ENCODE measurements at places on chromosomes 3 and 15.

DNA sequence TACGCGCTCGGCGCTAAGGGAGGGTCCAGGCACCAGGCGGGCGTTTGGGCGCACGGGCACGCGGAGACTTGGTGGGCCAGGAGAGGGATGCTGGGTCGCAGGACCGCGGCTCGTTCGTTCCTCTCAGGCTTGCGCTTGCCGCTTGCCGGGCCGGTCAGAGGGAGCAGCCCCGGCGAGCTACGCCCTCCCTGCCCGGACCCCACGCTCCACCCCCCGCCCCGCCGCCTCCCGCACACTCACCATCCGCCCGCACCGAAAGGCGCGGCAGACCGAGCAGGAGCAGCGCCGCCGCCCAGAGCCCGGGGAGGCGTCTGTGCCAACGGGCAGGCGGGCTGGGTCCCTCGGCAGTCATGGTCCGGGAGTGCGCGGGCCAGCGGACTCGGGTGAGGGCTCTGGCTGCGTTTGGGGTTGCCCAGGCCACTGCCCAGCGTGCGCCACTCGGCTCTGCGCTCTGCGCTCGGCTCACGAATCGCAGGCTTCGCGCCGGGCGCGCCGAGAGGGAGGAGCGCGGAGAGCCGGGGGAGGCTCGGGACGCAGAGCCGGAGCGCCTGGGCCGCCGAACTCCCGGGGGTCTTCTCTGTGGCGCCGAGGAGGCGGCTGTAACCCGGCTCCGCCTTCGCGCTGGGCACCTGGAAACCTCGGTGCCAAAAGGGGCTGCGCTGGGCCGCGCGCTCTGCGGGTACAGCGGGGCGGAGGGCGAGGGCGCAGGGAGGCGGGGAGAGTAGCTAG lies at the start of gene SUSD5:
Gene SUSD5, minus strand, starts transcription at position 365 of the 729 bp plus-strand sequence. Its CDS starts 13 bp downstream, at position 352.
- no peak for DNase-seq

DNA sequence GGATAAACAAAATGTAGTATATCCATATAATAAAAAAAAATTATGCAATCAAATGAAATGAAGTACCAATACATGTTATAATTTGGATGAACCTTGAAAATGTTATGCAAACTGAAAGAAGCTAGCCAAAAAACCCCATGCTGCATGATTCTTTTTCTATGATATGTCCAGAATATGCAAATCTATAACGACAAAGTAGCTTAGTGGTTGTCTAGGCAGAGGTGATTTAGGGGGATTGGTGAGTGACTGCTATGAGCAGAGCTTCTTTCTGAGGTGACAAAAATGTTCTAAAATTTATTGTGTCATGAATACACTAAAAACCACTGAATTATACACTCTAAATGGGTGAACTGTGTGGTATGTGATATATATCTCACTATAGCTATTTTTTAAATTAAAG lies 324.6 kb downstream of the CTNNB1 start:
- DNase-seq = no peak

GRCh38 chr3:149198611-149199010 lies 23.0 kb downstream of the CP start:
- no peak for DNase-seq

DNA sequence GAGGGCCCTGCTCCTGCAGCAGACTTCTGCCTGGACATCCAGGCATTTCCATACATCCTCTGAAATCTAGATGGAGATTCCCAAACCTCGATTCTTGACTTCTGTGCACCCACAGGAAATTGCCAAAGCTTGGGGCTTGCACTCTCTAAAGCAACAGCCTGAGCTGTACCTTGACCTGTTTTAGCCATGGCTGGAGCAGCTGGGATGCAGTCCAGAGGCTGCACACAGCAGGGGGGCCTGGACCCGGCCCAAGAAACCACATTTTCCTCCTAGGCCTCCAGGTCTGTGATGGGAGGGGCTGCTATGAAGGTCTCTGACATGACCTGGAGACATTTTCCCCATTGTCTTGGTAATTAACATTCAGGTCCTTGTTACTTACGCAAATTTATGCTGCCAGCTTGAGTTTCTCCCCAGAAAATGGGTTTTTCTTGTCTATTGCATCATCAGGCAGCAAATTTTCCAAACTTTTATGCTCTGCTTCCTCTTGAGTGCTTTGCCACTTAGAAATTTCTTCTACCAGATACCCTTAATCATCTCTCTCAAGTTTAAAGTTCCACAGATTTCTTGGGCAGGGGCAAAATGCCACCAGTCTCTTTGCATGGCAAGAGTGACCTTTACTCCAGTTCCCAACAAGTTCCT lies 11.8 kb upstream of the MYO5A start:
- DNase-seq = no peak

DNA sequence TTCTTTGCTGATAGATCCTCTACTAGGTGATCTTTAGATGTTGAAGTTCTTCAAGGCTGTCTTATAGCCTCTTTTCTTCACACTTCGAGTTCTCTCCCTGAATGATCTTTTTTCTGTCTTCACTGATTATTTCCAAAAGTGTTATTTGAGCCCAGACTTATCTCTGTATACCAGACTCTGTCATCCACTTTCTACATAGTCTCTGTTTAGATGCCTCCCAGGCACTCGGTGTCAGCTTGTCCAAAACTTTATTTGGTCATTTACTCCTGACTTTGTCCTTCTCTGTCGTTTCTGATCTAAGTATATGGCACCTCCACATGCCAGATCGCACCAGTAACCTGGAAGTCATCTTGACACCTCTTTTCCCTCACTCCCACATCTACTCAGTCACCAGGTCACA lies 27.6 kb downstream of the KLHL18 start:
- no peak for DNase-seq

DNA sequence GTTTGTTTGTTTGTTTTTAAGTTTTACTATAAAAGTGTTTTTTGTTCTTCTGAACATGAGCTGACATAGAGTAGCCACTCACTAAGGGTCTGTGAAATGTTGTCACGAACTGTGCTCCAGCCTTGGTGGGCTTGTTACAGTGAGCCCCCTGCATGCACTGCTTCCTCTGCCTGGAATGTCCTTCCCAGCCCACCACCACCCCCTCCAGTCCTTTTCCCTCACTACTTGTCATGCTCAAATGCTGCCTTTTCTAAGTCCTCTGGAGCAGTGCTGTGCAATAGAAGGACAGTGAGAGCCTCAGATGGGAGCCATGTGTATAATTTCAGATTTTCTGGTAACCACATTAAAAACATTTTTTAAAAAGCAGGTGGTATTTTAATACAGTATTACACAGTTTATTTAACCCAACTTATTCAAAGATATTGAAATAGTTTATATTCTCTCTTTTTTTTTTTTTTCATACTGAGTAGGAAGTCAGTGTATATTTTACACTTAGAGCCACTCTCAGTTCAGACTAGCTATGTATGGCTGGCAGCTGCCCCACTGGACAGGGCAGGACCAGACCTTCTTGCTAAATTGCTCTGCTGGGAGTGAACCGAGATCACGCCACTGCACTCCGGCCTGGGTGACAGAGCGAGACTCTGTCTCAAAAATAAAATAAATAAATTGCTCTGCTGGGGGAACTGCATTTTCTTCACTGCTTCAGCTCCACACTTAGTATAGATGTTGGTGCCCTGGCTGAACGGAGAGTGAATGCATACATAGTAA lies 26.9 kb downstream of the MKRN2OS start:
- no peak for DNase-seq

- DNase-seq = no peak
Measured at GRCh38 chr3:171690281-171690680, 120.0 kb downstream of the PLD1 start.

DNA sequence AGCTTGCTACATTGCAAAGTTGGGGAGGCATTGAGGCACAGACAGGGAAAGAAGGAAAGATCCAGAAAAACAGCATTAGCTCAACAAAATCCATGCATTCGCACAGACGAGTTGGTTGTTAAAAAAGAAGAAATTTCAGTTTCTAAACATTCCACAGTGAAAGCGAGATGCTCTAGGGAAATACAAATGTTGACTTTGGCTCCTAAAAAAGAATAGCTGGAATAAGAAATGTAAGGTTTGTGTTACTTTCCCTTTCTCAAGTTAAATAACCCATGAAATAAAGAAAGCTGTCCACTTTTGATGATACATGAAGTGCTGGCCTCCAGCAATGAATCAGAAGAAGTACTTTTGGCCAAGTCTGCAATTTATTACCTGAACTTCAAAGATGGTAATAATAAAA lies 465.1 kb downstream of the ERC2 start:
- DNase-seq = no peak

DNA sequence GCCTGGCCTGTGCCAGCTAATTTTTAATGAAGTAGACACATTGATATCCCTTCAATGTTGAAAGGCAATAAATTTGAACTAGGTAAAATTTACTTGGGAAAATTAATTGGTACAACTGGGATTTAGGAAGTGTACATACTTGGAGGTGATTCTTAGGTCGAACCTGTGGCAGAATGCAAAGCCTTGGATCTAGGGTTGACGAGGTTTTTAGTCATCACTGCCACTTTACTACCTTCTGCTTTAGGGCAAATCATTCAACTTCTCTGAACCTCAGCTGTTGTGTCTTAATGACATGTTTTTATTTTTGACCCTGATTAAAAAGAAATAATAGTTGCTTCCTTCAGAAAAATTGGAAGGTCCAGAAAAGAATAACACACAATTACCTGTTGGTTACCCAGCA lies 2.5 kb downstream of the APPL1 start:
- DNase-seq = no peak

- no peak for DNase-seq
Measured at GRCh38 chr3:96200897-96201296, 613.5 kb upstream of the EPHA6 start.

DNA sequence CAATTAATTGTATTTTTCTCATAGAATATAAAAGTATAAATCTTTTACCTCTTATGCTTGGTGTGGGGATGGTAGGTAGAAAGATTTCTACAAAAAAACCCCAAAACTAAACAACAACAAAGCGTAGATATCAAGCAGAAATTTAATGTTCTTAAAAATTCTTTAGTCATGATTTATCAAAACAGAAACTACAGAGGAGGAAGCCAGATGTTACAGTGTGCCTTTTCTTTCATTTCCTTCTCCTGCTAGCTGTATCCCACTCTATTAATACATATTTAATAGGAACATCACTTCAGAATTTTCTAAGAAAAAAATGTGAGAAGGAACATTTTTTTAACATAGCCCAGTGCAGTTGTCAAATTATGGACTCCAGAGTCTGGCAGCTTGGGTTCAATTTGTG lies 420.6 kb downstream of the TUSC7 start:
- no peak for DNase-seq

GRCh38 chr3:45272032-45272810 lies 46.1 kb upstream of the TMEM158 start:
- DNase-seq = no peak

DNA sequence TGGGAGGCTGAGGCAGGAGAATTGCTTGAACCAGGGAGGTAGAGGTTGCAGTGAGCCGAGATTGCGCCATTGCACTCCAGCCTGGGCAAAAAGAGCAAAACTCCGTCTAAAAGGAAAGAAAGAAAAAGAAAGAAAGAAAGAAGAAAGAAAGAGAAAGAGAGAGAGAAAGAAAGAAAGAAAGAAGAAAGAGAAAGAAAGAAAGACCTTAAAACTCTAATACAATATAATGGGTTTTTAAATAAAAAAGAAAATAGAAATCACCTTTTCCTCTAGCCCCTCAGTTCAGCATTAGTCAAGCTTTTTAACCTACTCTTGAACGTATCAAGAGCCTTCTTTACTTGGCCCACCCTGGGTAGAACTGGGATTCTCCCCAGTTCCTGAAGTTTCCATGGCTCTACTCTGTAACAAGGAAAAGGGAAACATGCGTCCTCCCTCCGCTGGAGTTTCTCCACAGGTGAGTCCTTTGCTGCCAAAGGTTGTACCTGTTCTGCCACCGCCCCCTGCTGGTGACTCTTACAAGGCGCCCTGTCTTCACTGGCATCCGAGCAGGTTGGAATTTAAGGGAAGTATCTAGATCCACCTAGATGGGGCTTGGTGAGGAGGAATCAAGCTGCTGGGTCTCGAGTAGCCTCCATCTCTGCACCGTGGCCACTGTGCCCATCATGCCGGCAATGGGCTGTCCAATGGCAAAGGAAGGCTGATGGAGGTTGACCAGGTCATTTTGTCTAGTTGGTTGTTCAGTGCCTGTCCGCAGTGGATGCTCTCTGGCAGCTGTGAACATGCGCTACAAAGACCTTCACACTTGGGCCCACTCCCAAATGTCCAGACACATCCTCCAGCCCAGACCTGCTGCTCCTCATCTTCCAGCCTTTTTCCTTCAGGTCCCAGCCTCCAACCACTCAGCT lies 20.6 kb upstream of the EPHB3 start:
- DNase-seq = peak; percentile 62

DNA sequence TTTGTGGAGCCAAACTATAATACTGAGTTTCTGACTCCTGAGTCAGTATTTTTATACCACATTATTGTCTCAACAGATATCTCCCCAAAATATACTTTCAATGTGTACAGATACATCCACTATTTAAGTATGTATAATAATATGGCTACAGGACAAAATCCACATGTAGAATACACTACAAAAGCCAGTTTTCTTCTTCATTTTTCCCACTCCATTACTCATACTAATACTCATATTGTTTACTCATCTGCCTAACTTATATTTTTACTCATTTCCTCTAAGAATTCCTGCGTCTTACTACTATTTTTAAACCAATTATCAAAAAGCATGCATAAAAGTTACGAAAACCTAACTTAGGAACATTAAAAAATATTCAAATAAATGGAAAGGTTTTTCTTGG lies 440.8 kb downstream of the ZNF385D start:
- DNase-seq = no peak

- no peak for DNase-seq
Measured at GRCh38 chr15:33915571-33916407, 52.5 kb upstream of the CHRM5 start.

GRCh38 chr3:172228036-172228415 lies 188.6 kb downstream of the FNDC3B start:
- no peak for DNase-seq

- no peak for DNase-seq
Measured at GRCh38 chr3:135495891-135496290, 469.6 kb upstream of the PPP2R3A start.

- no peak for DNase-seq
Measured at GRCh38 chr15:63908991-63909390, 75.2 kb upstream of the HERC1 start.

DNA sequence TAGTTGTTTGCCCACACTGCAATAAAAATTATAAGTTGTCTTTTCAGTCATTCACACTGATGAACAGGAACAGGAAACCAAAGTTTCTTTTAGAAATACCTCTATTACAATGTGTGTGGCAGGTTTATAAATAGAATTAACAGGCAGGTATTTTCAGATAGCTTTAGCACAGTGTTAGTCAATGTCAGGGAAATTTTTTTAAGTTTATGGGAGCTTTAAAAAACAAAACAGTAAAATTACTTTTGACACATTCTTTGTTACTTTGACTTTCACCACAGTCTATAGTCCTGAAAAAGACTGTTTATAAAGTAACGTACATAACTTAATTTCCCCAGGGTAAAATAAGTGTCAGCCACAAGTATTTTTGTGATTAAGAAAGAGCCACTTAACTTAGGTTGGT lies 38.1 kb downstream of the SERPINI1 start:
- DNase-seq = no peak

GRCh38 chr15:41933771-41934170 lies 38.6 kb downstream of the EHD4 start:
- DNase-seq = no peak

DNA sequence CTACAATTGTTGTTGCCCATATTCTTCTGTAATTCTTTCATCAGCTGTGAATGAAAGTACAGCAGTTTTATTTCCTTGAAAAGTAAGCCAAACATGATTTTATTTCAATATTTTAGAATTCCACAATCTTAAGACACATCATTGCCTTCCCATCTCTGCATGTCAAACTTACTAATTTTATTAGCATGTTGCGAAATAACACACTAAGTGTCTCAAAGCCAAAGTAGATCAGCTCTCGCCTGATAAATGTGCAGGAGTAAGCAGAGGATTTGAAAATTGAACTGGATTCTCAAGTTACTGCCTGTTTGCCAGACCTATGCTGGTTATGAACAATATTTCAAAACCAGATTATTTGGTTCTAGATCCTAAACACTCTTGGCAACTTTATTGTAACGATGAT lies 25.7 kb downstream of the TGFBR2 start:
- DNase-seq = no peak
